GM04503 (cell line): ENCODE measurements at places on chromosomes 4 and X.

DNA sequence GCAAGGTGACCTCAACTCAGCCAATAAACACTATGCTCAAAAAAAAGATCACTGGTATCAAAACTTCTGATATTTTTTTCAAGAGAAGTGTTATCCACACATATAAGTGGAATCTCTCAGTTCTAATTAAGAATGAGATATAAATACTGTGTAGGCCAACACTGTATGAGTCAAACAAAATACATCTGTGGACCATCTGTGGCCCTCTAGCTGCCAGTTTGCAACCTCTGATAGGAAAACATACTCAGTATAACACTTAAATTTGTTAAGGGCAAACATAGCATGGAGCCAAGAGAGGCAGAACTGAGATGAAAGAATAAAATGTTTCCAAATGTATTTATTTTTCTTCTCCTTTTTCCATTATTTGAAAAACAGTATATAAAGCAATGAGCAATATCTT is 377.3 kb downstream of the ARAP2 start:
- no peak for DNase-seq

DNA sequence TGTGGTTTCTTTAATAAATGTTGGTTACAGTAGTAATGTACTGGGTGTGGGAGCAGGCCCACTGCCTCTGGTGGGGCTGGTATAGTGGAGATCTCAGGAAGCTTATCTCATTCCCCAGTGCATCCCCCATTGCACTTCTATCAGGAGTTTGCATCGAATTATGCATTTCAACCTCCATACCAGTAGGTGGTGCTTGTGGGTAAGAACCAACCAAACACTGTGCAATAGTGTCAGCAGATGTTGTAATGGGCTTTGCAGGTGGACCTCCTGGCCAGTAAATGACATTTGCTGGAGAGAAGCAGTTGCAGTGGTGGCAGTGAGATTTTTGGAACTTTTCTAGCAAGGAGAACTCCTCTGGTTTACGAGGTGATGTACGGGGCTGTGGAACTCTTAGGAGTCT is 150.6 kb downstream of the POU3F4 start:
- DNase-seq = no peak

GRCh38 chr4:183098723-183099536 is at the start of gene WWC2:
TSS of gene WWC2 (plus strand) at chr4:183099257. CDS start at chr4:183099492, 235 bp downstream.
- peak; percentile 75 for DNase-seq

DNA sequence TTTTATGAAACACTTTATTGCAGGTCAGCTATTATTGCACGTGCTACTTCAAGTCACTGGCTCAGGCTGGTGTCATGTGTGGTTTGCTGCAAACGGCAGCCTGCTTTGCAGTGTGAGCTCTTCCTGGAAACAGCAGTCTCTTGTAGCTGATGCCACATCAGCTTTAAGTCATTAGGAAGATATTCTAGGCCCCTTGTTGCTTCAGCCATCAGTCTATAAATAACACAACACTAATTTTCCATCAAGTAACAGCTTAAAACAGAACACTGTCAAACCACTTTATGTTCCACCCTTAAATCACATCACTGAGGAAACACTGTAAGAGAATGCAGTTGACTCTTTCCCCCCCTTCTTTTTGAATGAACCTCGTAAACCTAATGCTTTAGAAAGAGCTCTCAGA is 93.8 kb downstream of the GATB start:
- DNase-seq = peak; percentile 45

DNA sequence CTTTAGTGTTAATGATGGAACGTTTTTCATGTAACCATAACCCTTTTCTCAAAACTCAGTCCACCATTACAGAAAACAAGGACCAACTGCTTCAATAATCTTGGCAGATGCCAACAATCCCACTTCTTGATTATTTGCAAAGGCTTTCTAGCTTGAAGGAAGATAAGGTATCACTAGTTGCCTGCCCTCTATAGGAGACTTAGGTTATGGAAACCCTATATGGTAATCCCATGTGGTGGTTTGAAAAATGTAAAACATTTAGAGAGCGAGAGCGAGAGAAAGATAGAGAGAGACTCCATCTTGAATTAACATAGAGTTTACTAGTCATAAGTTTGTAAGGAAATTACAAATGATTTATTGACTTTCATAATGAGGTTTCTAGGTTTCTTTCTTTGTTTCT is 1627.5 kb upstream of the TENM3 start:
- no peak for DNase-seq

GRCh38 chr4:30839583-30840520 is 119.7 kb downstream of the PCDH7 start:
- DNase-seq = no peak

- DNase-seq = no peak
Measured at GRCh38 chrX:67612231-67612630, 68.4 kb downstream of the AR start.

- DNase-seq = no peak
Measured at GRCh38 chrX:39765327-39765726, 332.4 kb downstream of the BCOR start.

- DNase-seq = no peak
Measured at GRCh38 chrX:11395859-11396258, 102.6 kb downstream of the AMELX start.

DNA sequence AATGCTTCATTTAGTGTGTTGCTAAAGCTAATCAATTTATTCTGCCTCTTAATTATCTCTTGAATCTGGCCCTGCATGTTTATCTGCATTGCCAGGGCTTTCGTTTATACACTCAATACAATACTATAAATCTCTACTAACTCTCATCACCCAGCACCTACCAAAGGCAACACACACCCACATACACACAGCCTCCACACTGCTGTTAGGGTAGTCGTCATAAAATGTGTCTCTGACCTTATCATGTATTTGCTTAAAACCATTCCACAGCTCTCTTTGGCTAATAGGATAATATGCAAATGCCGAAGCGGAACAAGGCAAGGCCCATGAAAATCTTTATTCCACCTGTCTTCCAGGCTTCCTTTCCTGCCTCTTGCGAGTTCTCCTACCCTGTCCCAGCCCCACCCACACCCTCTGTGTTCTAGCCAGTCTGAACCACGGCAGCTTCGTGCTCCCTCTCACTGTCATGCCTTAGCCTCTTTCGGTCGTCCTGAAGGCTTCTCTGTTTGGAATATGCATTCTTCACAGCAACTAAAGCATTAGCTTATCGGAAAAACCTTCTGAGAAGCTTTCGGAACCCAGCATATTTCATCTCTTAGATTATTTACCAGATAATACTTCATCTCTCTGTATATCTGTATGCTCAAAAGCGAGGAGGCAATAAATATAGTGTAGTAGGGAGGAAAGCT is 333.5 kb downstream of the TENM3 start:
- DNase-seq = no peak

GRCh38 chr4:32003548-32003947 is 1283.4 kb downstream of the PCDH7 start:
- DNase-seq = no peak

DNA sequence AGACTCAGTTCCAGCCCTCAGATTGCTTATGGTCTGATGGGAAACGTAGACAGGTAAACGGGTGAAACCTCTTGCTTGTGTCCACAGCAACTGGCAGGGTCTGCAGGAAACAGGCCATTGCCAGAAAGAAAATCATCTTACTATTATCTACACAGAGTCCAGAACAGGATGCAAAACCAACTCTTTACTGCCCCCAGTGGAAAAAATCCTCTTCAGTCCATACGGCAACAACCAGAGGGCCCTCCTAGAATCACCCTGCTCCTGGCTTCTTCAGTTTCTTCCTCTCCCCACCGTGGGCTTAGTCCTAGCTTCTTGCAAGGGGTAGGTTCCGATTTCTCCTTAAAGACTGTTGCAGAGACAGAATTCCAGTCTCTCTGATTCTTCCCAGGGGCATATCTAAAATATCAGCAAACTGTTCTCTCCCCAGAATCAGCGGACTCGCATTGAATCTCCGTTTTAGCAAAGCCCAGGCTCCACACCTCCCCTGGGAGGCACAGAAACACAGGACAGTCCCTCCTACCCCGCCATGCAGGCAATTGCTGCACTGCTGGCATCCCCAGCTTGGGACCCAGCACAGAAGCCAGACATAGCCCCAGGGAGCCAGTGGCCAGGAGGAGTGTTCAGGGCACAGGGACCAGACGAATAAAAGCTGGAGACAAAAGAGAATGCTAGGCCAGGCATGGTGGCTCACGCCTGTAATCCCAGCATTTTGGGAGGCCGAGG is 41.0 kb upstream of the SH3RF1 start:
- DNase-seq = no peak

DNA sequence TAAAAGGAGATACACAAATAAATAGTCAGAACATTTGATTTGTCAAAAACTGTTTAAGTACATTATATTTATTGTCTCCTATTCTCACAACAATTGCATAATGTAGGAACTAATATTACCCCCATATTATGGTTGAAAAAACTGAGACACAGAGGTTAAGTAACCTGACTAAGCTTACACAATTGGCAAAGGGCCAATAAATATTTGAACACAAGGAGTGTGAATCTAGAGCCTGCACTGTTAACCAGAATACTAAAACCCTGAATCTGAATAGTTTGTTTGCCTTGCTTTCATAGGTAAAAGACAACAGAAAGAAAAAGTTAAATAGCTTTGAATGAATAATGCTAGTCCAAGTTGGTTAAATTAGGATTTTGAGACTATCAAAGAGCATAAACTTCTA is 55.2 kb downstream of the IL13RA2 start:
- no peak for DNase-seq

DNA sequence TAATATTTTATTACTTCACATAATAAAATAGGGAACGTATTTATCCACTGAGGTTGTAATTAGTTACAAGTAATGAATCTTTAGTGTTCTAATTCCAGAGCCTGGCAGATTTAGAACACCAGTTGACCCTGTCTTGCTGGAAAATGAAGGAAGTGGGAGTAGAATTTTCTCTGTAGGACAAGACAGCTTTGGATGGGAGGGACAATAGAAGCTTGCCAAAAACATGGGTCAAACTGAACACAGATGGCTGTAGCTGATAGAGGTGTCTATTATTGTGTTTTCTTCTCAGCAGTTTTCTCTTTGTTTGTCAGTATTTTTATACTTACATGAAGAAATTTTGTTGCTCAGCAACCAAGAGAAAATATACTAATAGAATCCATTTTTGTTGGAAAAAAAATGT is 20.2 kb downstream of the FAT4 start:
- no peak for DNase-seq

DNA sequence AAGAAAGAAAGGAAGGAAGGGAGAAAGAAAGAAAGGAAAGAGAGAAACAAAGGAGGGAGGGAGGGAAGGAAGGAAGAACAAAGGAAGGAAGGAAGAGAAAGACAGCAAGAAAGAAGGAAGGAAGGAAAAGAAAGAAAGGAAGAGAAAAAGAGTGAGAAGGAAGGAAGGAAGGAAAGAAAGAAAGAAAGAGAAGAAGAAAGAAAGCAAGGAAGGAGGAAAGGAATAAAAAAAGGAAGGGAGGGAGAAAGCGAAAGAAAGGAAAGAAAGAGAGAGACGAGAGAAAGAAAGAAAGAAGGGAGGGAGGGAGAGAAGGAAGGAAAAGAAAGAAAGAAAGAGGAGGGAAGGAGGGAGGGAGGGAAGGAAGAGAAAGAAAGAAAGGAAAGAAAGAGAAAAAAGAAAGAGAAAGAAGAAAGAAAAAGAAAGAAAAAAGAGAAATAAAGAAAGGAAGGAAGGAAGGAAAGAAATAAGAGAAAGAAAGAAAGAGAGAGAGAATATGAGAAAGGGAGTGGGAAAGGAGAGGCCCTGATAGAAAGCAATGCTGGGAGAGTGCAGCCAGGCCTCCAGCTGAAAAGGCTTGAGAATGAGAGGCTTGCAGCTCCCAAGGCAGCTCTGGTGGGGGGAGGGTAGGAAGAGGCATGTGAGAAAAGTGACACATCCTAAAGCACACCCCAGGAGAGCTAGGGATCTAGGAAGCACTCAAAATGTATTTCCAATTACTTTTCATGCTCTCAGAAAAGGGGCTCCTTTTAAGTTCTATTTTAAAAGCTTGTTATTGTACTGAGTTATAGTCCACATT is 134.0 kb upstream of the ZIC3 start:
- no peak for DNase-seq

- no peak for DNase-seq
Measured at GRCh38 chrX:10467793-10468192, 152.6 kb downstream of the MID1 start.

DNA sequence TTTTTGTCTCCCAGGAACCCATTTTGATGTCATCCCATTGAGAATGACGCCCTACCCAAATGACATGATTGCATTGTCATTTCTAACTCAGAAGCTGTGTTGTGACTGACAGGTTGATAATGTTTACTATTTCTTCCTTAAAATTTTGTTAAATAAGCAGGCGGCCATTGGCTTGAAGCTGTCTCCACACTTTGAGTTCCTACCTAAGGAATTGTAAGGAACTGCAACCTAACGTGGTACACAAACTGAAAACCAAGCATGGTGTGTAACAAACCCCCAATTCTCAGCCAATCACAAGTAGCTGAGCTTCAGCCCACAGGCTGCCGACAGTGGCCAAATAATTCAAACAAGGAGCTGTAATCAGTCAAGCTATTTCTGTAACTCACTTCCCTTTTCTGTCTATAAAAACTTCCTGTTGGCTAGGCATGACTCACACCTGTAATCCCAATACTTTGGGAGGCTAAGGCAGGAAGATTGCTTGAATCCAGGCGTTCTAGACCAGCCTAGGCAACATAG is 2.9 kb upstream of the MND1 start:
- DNase-seq = no peak

- no peak for DNase-seq
Measured at GRCh38 chrX:17417372-17417771, 42.4 kb downstream of the NHS start.

- DNase-seq = no peak
Measured at GRCh38 chrX:76253432-76253831, 80.6 kb downstream of the PBDC1 start.

DNA sequence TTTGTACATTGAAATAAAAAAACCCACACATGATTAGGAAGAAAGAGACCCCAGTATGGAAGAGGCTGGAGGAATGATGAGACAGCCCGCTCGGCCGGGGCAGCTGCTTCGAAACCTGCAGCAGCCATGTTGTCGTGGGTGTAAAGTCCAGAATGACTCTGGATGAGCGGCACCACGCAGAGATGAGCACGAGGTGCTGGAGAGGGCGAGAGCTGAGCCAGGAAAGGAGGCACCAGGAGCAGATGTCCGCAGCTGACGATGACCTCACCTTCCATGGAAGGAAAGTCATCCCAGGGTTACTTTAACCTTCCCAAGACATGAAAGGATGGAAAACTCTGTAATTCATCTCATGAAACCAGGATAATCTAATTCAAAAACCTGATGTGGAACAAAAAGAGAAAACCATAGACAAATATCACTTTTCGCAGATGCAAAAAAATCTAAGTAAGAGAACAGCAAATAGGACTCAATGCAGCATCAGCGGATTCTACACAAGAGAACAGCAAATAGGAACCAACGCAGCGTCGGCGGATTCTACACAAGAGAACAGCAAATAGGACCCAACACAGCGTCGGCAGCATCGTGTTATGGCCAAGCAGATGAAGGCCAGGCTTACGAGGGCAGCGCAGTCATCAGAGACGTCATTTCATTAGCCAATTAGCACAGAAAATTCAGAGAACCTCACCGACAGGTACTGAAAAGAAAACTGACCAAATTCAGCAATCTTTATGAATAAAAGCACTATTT is 25.9 kb upstream of the SPON2 start:
- no peak for DNase-seq

DNA sequence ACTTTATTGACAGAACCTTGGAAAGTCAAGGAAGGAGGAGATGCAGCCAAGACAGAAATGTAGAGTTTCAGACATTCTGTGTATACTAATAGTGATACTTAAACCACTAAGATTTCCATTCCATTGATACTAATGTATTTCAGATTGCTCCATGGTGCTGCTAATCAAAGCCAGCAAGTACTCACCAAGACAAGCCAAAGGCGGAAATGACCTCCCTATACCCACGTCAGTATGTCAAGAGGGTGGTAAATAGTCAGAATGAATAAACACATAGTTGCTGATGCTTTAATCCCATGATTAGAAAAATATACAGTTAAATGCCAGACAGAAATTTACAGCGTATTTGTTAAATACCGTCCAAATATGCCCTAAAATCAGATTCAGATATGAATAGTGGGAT is 417.8 kb upstream of the INTU start:
- DNase-seq = no peak
